ENCODE measurements at places on chromosomes 7 and 10.

GRCh38 chr10:105189463-105189800, 548.3 kb downstream of the SORCS3 start:
- DNase-seq, result no peak

DNA sequence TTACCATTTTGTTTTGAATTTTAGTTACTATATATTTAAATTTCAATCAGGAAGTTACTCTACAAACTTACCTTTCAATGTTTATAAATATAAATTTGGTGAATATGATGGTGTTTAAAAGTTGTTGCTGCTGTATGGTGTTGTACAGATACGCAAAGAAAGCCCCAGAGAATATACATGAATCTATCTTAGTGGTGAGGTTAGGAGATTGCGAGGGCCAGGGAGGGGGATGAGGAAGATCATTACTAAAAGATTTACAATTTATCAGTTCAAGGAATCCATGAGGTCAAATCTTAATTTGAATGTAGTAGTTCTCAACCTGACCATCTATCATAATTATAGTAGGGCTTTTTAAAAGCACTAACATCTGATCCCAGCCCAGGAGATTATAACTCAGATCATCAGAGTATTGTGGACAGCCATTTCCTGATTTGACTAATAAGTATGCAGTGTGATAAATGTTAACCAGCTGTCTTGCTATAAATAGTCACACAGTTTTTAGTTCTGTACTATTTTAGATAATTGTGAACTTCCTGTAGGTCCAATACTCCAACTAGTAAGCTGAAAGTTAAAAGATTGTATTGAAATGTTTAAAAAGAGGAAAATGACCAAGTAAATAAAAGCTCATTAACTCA, 23.6 kb downstream of the FAM3C start:
- no peak for DNase-seq

- no peak for DNase-seq
These were observed 1.8 kb downstream of the TSPAN13 start for GRCh38 chr7:16755397-16755796.

DNA sequence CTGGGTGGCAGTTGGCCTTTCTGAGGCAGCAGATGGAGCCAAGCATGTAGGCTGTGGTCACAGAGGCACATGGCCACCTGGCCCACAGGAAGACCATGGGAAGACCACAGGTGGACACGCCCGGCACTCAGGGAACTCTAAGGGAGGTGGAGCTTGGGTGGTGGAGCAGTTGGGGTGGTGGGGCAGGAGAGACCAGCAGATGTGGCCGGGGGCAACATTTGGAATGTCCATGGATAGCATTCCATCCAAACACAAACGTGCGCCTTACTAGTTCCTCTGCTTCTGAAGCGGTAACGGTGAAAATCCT, 290.9 kb downstream of the PTPRN2 start:
- DNase-seq, result no peak

DNA sequence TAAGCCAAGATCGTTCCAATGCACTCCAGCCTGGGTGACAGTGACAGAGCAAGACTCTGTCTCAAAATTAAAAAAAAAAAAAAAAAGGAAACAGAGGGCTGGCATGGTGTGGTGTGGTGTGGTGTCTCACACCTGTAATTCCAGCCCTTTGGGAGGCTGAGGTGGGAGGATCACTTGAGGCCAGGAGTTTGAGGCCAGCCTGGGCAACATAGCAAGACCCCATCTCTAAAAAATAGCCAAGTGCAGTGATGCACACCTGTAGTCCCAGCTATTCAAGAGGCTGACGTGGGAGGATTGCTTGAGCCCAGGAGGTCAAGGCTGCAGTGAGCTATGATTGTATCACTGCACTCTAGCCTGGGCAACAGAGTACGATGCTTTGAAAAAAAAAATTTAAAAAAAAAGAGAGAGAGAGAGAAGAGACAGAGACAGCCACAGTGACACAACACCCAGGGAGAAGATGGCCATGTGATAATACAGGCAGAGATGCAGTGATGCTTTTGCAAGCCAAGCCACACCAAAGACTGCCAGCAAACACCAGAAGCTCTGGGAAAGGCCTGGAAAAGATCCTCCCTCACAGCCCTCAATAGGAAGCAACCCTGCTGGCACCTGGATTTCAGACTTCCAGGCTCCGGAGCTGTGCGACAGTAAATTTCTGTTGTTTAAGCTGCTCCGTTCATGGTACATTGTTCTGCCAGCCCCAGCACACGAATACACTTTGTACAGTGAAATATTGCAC, 19.3 kb upstream of the SRRM3 start:
- DNase-seq, result no peak

GRCh38 chr10:76251841-76252671, 820.6 kb downstream of the LRMDA start:
- no peak for DNase-seq

- DNase-seq, result no peak
These were observed 223.7 kb downstream of the BUB3 start for GRCh38 chr10:123377883-123378282.

- DNase-seq, result no peak
These were observed 75.1 kb downstream of the DGKI start for GRCh38 chr7:137771679-137772078.

All from endothelial cell (in vitro differentiated cells).